ENCODE measurements at places on chromosomes 1 and 21. TPM values are rescaled to one million over a fixed set of nuclear protein-coding genes. Genes with fewer than 3 reads are reported as not detected.

DNA sequence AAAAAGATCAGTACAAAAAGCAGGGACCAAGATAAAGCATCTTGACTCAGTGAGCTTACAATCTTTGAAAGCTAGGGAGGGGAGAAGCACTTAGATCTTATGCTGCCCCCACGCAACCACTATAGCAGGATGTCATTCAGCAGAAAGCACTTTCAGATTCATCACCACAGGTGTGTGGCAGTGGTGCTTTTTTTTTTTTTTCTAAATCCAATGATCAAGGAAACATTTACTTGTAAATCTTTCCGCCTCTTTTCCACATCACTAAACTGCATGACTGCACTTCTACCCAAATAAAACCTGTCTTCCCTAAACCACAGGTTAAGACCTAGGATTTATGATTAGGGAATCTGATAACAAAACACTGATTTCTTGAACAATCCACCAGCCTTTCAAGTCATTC lies 154.8 kb downstream of the SLC45A1 start:
- H3K4me1 ChIP-seq: peaks cover 51% of the 10 kb centered on the region
- H3K27ac ChIP-seq: peak overlapping the region; percentile 44
- H3K36me3 ChIP-seq: no peaks in the 10 kb centered on the region
- H3K27me3 ChIP-seq: no peaks in the 10 kb centered on the region
- no peak overlapping the region for H3K4me3 ChIP-seq

PRDM16 gene
- 0.20 TPM for total RNA-seq

DNA sequence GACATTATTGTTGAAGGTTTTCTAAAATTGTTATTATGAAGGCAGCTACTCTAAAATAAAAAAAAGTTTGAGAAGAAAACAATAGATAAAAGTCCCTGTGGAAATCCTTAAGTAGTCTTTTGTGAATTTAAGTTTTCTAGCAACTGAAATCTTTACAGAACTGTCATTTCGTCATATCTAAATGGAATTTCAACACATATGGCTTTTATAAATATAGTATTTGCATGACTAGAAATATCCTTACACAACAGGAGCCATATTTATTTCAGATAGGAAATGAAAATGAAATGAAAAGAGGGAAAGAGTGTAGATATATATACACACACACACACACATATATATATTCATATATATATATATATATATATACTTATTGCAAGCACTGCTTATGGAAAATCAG lies 204.7 kb upstream of the RGS18 start:
- no peaks in the 10 kb centered on the region for H3K27me3 ChIP-seq
- no peaks in the 10 kb centered on the region for H3K36me3 ChIP-seq
- H3K27ac ChIP-seq: no peak overlapping the region
- no peaks in the 10 kb centered on the region for H3K4me1 ChIP-seq

- H3K27ac ChIP-seq: no peak overlapping the region
- peaks cover 29% of the 10 kb centered on the region for H3K27me3 ChIP-seq
- no peaks in the 10 kb centered on the region for H3K4me1 ChIP-seq
These were observed 72.6 kb downstream of the LGR6 start for GRCh38 chr1:202266061-202266765.

DNA sequence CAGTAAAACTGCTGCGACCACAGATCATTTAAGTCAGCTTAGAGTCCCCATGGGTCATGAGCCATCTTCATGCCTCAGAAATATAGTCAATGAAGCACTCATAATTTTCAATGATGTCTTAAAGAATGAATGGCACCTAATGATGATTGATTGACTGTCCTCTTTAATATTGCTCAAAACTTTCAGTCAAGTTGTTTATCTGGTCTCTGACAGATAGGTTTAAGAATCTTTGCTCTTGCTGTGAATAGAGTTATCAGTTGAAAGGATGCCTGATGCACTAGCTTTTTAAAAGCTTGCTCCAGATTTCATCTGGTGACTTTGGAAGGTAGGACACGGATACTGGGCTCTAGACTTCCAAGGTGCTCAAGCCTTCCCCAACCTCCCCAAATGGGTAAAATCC lies 45.1 kb downstream of the COLGALT2 start:
- peaks cover 11% of the 10 kb centered on the region for H3K4me1 ChIP-seq
- DNase-seq: no peak
- H3K27ac ChIP-seq: no peak overlapping the region
- no peaks in the 10 kb centered on the region for H3K36me3 ChIP-seq

UBE2U gene
- total RNA-seq: not detected

GRCh38 chr1:199948587-199949280 lies 78.8 kb upstream of the NR5A2 start:
- no peak overlapping the region for H3K4me3 ChIP-seq
- no peaks in the 10 kb centered on the region for H3K4me1 ChIP-seq
- no peak overlapping the region for H3K27ac ChIP-seq
- DNase-seq: no peak
- peaks cover 41% of the 10 kb centered on the region for H3K27me3 ChIP-seq

USH2A gene
- total RNA-seq: not detected

ALX3 gene
- not detected for total RNA-seq

JUN gene
- 24.2 TPM for total RNA-seq

DNA sequence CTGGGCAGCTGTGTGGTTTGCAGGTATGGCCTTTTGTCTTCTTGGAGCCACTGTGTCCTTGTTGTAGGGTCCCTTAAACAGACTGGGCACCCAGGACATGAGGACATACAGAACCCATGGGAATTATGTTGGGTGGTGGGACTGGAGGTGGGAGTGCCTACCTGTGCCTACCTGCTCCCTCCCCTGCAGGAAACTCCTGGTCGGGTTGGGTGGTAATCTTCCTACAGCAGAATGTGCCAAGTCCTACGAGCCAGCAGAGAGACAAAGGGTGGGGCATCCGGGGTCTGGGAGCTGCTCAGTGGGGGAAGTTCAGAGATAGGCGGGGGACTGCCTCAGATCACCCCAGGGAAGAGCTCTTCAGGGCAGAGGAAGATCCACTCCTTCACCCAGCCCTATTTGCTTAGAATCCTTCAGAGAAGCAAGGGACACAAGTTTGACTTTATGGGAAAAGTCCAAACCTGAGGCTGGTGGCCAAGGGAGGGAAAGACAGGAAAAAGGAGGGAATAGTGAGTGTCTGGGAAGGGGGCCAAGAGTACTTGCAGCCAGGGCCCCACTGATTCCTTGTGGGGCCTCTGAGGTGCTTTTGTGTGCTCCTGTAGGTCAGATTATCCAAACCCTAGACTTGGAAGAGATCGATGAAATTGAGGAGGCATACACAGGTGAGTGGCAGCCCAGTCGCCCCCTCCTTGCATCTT lies 58.3 kb downstream of the KIF21B start:
- H3K27me3 ChIP-seq: no peaks in the 10 kb centered on the region
- H3K36me3 ChIP-seq: no peaks in the 10 kb centered on the region
- no peak overlapping the region for H3K4me3 ChIP-seq
- H3K27ac ChIP-seq: no peak overlapping the region
- peaks cover 4% of the 10 kb centered on the region for H3K4me1 ChIP-seq

TNFRSF4 gene
- total RNA-seq: 107 TPM

LCE3D gene
- total RNA-seq: not detected

DNA sequence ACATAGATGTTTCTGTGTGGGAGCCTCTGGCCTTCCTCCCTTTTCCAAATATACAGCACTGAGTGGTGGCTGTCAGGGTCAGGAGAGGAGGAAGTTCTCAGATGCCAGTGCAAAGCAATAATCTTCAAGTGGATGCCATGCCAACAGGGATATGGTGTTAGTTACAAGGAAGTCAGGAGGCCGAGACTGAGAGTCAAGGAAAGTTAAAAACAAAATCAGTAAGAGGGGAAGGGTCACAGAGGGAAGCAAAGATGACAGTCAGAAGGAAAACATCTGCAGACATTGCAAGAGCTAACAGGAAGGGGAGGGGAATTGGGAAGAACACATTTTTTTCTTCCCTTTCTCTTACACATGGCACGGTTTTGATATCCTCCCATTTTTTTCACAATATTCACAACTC lies 691.4 kb downstream of the ADGRL2 start:
- peaks cover 3% of the 10 kb centered on the region for H3K27me3 ChIP-seq
- no peaks in the 10 kb centered on the region for H3K4me1 ChIP-seq
- H3K4me3 ChIP-seq: no peak overlapping the region
- DNase-seq: no peak

GRCh38 chr1:197637406-197637805 lies 137.9 kb downstream of the DENND1B start:
- H3K4me3 ChIP-seq: no peak overlapping the region
- H3K4me1 ChIP-seq: no peaks in the 10 kb centered on the region
- DNase-seq: no peak
- no peaks in the 10 kb centered on the region for H3K27me3 ChIP-seq

WNT2B gene
- 0.12 TPM for total RNA-seq

GRCh38 chr1:167683226-167683625 lies 38.6 kb upstream of the MPZL1 start:
- DNase-seq: no peak
- H3K4me3 ChIP-seq: no peak overlapping the region
- H3K36me3 ChIP-seq: peaks cover 6% of the 10 kb centered on the region
- H3K27ac ChIP-seq: peak overlapping the region; percentile 3
- peaks cover 10% of the 10 kb centered on the region for H3K4me1 ChIP-seq
- no peaks in the 10 kb centered on the region for H3K27me3 ChIP-seq

SLC45A1 gene
- 0.74 TPM for total RNA-seq

OR2T35 gene
- total RNA-seq: not detected

LDLRAD1 gene
- total RNA-seq: not detected

GRCh38 chr1:145719230-145720079 lies at the start of gene CD160:
TSS of gene CD160 (plus strand) at chr1:145719499. CDS start at chr1:145728328, 8,829 bp downstream.
- peaks cover 17% of the 10 kb centered on the region for H3K27me3 ChIP-seq
- peak; percentile 9 for DNase-seq

S100A1 gene
- not detected for total RNA-seq

PRRX1 gene
- not detected for total RNA-seq

- no peaks in the 10 kb centered on the region for H3K27me3 ChIP-seq
- no peaks in the 10 kb centered on the region for H3K36me3 ChIP-seq
- no peak for DNase-seq
These were observed 230.7 kb downstream of the RPS6KC1 start for GRCh38 chr1:213281640-213282301.

- DNase-seq: no peak
- H3K4me1 ChIP-seq: peaks cover 51% of the 10 kb centered on the region
- H3K36me3 ChIP-seq: peaks cover 12% of the 10 kb centered on the region
These were observed 39.3 kb downstream of the ELK4 start for GRCh38 chr1:205592443-205593003.

Measured in activated naive CD4-positive, alpha-beta T cell treated with anti-CD3 and anti-CD28 coated beads for 36 hours (primary cell).